Testis (tissue), 5 donors: ENCODE measurements at places on chromosomes 2 and 18. TPM values are rescaled to one million over a fixed set of nuclear protein-coding genes. Genes with fewer than 3 reads are reported as not detected.

Gene ITGA4
- 3.8 TPM for total RNA-seq

Gene FIGLA
- total RNA-seq: 0.62 TPM

Gene DDX18
- 50.3 TPM for total RNA-seq

Gene FARSB
- total RNA-seq: 22.8 TPM

Gene CCDC138
- 30.9 TPM for total RNA-seq

Gene MOGAT1
- total RNA-seq: not detected

Gene MATN3
- 1.9 TPM for total RNA-seq

Gene PARD3B
- total RNA-seq: 36.8 TPM

Gene IFIH1
- total RNA-seq: 8.2 TPM

Gene BOLL
- total RNA-seq: 65.0 TPM

Gene FAM124B
- 0.37 TPM for total RNA-seq

Gene HTR2B
- total RNA-seq: 0.16 TPM

Gene CNRIP1
- total RNA-seq: 9.2 TPM

Gene NYAP2
- total RNA-seq: 0.24 TPM

Gene GPBAR1
- 1.5 TPM for total RNA-seq

Gene SERPINB4
- total RNA-seq: not detected

Gene ANKRD53
- 10.6 TPM for total RNA-seq

Gene ACTG2
- 2.7 TPM for total RNA-seq

Gene OBSL1
- total RNA-seq: 462 TPM
